ENCODE measurements at places on chromosomes 7 and 10.

DNA sequence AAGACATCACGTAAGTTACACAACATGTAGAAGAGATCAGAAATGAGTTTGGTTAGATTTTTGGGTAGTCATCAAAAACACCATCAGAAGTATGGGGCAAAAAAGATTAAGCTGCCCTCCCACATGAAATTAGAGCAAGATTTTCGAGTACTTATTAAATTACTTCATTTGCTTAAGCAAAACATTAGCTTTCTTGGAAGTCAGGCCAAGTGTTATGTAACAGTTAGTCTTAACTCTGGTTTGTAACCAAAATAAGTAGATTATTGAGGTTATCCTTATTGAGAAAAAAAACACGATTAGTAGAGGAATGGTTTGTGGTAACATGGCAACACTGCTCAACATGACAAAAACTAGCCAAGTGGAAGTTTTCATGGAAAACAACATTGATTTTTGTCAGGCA is 37.9 kb downstream of the HBP1 start:
- DNase-seq: no peak

- no peak for DNase-seq
Measured at GRCh38 chr10:101237081-101237981, 8.1 kb upstream of the LBX1 start.

DNA sequence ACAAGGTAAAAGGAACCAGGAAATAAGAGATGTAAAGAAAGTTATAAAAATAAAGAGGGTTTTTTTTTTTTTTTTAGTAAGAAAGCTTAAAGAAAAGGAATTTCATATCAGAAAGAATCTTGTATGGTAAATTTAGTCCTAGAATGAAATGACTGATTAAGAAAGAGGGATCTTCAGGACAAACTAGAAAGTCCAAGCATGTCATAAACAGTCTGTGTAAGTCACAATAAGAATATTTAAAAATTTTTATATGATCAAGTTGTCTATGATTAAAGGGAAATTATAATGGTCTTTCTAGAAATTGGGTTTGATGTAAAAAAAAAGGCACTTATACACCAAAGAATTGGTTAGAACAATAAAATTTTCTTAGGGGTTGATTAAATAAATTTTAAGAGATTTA is 289.5 kb downstream of the XPNPEP1 start:
- DNase-seq: no peak

GRCh38 chr10:20128811-20129210 is 312.6 kb downstream of the PLXDC2 start:
- DNase-seq: peak; percentile 96

- no peak for DNase-seq
Measured at GRCh38 chr10:78258323-78259030, 224.8 kb downstream of the RPS24 start.

DNA sequence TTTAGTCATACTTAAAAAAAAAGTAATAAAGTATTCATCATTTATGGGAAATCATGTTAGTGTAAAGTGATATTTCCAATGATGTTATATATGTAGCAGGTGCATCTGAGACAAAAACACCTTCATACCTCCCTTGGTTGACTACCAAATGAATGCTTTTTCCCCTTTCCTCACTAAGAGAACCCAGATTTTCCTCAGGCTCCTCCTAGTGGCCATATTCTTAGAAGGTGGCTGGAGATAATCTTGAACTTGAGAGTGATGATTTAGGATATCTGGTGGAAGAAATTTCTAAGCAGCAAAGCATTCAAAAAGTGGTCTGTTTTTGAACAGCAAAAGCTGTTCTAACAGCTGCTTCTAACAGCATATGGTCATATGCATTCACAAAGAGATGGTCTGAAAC is 16.8 kb upstream of the DNAH11 start:
- no peak for DNase-seq

DNA sequence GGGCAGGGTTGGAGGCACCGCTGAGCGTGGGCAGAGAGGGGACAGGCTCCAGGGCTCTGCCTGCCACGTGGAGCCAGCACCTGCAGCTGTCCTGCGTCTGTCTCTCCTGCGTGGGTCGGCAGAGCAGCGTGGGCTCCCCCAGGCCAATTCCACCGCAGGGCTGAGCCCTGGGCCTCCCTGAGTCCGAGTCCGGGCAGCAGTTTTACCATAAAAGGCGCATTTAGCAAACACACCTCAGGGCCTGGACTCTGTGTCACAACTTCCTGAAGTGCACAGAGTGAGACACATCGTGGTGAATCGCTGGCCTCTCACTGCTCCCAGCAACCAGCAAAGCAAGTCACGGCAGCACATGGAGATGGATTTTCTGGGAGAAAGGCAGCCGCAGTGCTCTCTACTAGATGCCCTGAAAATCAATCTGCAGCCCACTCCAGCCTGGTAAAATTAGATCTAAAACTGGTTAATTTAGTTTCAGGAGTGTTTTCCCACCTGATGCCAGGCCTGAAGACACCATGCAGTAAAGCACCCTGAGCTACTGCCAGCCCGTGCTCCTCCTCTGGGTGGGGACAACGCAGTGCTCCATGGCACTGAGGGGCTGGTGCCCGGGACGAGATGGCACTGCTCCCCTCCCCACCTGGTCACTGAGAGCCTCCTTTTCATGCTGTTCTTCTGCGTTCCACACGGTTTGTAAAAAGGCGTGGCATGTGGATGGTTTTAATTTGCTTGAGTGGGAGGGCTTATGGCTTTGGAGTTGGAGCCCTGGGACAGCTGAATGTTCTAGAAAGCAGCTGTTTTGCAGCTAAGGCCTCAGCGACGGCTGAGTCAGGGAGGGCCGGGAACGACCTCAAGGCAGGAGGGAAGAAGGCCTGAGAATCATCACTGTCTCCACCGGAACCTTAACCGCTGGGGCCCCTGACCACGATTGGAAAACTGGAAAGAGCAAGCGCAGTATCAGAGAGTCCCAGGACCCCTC is 336.9 kb downstream of the ADARB2 start:
- no peak for DNase-seq

DNA sequence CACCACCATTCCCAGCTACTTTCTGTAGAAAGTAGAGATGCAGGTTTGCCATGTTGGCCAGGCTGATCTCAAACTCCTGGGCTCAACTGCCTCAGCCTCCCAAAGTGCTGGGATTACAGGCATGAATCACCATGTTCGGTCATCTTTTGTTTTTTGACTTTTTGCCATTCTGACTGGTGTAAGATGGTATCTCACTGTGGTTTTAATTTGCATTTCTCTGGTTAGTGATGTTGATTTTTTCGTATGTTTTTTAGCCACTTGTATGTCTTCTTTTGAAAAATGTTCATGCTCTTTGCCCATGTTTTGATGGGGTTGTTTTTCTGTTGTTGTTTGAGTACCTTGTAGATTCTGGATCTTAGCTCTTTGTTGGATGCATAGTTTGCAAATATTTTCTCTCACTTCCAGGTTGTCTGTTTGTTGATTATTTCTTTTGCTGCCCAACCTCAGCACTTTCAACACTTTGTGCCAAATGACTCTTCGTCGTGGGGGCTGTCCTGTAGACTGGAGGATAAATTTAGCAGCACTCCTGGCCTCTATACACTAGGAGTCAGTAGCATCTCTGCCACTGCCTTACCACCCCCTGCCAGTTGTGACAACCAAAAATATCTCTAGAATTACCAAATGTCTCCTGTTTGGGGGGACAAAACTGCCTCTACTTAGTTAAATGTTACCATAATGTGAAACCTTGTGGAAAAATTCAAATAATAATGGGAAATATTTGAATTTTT is 6.5 kb upstream of the CPED1 start:
- no peak for DNase-seq

- no peak for DNase-seq
Measured at GRCh38 chr10:87867453-87867852, 4.0 kb downstream of the PTEN start.

- peak; percentile 51 for DNase-seq
Measured at GRCh38 chr10:27464993-27465392, 39.1 kb upstream of the RAB18 start.

- DNase-seq: no peak
Measured at GRCh38 chr10:112202561-112203241, 19.1 kb upstream of the GPAM start.

- no peak for DNase-seq
Measured at GRCh38 chr7:47720141-47720906, 138.4 kb upstream of the TNS3 start.

DNA sequence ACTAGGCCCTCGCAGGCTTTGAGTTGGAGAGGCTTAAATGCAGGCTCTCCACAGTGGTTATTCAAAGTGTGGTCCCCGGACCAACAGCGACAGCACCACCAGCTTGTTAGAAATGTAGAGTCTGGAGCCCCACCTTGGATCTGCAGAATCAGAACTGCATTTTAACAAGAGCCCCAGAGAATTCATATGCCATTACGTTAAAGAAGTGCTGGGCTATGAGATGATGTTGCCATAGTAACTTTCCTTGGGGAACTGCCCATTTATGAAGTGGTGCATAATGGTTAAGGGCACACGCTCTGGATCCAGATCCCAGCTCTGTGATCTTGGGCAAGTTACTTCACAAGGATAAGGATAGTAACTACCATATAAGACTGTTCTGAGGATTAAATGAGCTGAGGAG is 48.9 kb downstream of the ZCCHC24 start:
- no peak for DNase-seq

DNA sequence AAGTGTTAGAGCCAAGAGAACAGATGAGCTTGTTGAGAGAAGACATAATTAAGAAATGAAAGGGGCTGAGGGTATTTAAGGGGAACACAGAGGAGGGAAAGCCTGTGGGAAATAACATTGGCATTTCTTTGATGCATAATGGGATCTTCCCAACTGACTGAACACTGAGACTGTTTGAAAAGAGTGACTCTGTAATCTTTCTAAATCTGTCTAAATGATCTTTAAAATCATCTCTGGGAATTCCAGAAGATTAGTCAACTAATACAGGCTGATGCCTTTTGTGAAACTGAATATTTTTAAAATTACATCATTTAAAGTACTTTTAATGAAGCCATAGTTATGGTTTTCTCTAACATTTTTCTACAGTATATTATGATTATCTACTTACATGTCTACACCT is 17.4 kb upstream of the SLC35G1 start:
- DNase-seq: peak; percentile 59

- DNase-seq: no peak
Measured at GRCh38 chr10:61784354-61785133, 117.0 kb upstream of the ARID5B start.

DNA sequence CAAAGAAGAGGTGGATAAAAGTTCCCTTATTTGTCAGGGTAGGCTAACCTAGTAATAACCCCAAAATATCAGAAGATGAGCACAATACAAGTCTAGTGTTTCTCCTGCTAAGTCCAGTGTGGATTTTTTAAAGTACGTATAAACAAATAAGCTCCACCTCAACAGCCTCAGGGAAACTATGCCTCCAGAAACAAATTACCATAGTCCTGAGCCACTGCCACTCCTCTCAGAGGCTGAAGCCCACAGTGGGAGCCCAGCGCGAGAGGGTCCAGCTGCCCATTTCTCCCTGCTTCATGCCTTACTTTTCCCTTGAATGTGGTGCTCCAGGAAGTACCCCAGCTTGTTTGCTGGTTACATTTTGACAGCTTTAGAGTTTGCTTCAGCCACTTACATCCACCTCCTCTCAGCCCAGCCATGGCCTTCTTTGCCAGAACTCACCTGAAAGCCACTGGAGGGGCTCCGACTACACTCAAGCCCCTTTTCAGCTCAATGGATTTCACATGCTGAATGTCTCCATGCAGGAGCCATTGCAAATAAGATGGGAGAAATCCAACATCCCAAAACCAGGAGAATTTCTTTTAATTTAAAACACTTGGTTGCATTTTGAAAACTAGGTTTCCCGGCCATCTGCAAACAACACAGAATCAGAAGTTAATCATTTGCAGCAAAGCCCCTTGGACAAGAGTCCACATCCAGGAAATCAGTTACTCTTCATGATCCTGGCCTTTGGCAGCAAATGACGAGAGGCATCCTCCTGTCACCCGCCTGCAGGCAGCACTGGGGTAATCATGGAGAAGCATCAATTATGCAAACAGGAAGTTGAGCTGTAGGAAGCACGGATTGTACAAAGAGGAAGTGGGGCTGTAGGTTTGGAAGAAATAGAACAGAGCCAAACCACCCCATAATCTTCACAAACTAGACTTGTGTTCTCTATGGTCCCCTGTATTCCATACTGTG is 138.1 kb downstream of the HERPUD2 start:
- peak; percentile 78 for DNase-seq

DNA sequence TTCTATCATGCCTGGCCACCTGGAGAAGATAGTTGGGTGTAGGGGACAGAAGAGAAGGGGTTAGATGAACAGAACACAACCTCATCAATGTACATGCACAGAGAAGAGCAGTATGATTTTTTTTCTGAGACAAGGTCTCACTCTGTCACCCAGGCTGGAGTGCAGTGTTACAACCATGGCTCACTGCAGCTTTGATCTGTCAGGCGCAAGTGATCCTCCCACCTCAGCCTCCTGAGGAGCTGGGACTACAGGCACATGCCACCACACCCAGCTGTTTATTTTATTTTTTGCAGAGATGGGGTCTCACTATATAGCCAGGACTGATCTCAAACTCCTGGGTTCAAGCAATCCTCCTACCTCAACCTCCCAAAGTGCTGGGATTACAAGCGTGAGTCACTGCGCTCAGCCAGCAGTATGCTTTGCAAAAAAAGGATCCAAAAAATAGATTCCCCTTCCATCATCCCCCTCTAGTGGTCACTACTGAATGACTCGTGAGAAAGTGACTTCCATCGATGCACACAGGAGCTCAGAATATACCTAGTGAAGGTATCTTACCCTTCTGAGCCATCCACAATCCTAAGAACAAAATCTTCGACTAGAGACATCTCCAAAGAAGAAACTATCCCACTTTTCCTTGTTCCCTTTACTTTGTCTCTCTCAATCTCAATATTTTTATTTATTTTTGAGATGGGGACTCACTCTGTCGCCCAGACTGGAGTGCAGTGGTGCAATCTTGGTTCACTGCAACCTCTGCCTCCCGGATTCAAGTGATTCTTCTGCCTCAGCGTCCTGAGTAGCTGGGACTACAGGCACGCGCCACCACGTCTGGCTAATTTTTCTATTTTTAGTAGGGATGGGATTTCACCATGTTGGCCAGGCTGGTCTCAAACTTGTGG is 21.0 kb downstream of the ZCWPW1 start:
- peak; percentile 69 for DNase-seq

GRCh38 chr10:115945701-115946445 is 327.1 kb downstream of the GFRA1 start:
- no peak for DNase-seq

GRCh38 chr7:143237366-143237765 is 15.5 kb downstream of the TAS2R40 start:
- peak; percentile 75 for DNase-seq

Measured in inflammatory macrophage treated with lipopolysaccharide for 4 hours (primary cell).